Immature natural killer cell (primary cell): ENCODE measurements at places on chromosomes 5 and 9.

- no peak for DNase-seq
Observed at GRCh38 chr9:23050548-23050947, 603.9 kb downstream of the DMRTA1 start.

GRCh38 chr9:20480249-20480648 is 142.1 kb downstream of the MLLT3 start:
- no peak for DNase-seq

DNA sequence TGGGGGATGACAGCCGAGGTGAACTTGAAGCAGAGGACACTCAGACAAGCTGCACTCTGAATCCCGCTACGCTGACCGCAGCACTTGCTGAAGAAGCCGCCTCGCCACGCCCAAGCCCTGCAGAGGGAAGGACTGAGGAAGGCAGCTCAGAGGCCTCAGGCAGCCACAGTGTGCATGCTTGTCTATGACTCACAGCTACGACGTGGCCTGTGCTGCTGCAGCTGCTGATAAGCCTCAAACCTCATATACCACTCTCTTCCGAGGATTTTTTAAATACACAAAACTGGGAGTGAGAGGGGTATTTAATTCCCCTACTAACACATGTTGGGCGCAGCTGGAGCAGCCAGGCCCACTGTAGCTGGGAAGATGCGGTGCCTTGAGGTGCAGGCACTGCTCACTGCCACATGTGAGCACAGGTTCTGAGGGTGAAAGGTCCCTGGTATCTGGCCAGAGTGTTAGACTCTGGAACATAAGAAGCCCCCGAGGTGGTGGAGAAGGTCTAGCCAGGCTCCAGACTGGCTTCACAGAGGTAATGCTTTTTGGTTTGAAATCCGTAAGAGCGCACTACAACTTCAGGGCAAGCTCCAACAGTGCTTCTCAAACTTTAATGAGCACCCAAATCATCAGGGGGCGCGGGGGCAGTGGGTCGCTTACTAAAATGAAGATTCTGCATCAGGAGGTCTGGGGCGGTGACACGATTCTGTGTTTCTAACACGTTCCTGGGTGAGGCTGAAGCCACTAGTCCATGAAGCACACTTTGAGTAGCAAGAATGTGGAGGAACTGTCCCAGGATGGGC is 196.8 kb downstream of the AUH start:
- peak; percentile 78 for DNase-seq

- DNase-seq, result no peak
Observed at GRCh38 chr5:54659700-54660131, 142.2 kb downstream of the SNX18 start.

DNA sequence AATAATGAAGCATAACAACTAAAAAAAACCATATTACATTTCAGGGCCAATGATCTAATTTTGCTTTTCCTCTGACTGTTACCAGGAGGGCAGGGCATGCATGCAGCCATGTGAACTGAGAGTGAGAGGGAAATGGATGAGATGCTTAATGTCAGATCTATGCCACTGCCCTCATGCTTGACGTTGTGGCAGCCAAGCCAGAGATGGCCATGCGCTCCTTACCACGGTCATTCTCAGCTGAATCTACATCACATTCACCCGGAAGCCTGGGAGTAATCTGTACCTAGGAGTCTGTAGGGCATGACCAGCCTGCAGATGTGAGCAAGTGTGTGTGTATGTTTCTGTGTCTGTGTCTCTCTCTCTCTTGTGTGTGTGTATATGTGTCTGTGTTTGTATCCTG is 183.7 kb downstream of the KDM4C start:
- DNase-seq, result no peak

- no peak for DNase-seq
Observed at GRCh38 chr9:38294220-38294960, 98.1 kb upstream of the ALDH1B1 start.

DNA sequence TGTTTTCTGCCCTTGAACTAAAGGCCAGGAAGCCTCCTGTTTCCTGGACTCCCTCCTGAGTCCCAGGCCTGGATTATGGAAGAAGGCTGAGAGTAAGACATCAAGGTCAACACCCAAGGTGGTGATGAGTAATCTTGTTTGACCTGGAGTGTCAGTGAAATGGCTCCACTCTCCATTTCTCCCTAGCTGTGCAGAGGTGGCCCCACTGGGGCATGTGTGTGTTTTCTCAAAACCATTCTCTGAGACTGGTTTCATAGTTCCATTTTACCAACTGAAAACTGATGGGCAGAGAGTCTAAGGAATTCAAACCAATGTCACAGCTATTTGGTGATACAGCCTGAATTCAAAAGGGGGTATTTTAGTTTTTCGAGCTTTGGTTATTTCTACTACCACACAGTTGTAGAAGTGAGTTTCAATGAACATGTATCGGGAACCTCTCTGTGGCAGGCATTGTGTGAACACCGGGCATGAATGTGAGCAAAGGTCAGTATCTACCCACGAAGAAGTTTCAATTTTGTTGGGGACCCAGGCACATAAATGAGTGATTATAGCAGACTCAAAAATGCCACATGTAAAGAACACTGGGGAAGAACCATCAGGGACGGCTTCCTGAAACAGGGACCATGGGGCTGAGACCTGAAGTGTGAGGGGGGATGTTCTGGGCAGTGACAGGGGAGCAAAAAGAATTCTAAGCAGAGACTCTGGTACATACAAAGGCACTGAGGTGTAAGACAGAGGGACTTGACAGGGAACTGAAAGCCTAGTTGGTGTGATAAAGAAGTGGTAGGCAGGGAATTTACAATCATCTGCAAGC is 269.6 kb upstream of the KLF4 start:
- DNase-seq, result no peak

DNA sequence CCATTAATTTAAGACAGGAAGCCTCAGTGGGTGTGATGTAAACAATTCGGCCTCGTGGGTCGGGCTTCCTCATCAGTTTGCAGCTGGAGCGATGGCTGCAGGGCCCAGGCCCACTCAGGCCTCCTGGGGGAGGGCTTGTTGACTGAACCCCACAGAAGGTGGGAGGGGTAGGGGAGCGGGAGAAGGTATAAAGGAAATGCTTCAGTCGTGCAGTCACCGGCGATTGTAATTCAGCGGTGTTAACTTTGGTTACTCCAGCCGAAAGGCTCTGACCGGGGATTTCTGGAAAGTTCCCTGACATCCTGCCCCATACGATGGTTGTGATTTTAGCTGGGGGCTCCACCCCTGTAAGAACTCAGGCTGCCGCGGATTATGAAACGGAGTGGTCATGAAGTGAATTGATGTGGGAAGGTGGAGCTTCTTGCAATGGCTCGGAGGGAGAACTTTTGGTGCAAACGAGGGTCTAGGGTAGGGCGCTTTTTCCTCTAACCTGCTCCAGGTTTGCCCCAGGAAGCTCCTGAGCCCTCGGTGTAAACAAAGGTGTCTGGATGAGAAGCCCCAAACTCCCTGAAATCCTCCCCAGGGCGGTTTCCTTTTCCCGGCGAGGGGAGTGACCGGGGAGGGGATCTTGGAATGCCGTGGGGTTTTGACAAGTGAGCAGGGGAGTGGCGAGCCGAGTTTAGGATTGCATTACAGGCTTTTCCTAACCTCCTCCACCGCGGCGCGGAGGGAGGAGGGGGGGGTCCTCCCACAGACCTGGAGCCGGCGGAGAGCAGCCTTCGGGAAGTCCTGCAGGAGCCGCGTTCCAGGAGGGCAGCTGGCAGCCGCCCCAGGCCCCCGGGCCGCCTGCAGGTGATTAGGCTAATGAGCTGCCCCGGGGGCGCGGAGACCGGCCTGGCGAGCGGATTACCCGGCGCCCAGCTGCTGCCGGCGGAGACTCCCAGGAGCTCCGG is 215.5 kb downstream of the PDZD2 start:
- no peak for DNase-seq

DNA sequence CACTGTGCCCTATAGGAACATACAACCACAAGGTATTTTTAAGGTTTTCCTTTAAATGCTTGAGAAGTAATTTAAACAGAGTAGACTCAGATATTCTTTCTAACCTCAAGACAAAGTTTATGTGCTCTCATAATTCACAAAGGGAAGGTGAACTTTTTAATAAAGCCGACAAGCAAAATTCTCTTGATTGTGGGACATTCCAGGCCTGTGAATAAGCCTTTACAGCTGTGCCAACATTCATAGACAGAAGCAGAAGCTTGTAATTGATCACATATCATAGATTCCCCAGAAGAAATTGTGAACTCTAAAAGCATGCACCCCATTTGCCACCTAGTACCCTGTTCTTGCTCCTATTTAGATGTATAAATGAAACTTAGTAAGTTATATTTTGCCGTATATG is 1107.8 kb upstream of the SEMA6A start:
- DNase-seq, result no peak

DNA sequence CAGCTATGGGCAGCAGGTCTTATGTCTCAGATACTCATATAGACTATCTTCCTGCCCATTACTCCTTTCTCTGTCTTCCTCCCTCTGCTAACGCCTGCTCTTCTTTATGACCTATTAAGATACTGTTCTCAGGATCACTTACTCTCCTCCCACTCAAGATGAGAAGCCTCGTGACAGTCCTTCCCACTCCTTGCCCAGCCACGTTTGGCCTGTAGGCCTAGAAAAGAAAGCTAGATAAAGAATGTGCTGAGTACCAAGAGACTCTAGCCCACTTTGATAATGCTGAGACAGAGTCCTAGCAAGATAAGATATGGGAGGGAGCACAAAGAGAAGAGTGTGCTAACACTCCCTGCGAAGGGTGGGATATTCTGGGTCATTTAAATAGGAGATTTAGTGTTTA is 6.8 kb upstream of the DENND4C start:
- no peak for DNase-seq

- no peak for DNase-seq
Observed at GRCh38 chr9:22622815-22623214, 176.2 kb downstream of the DMRTA1 start.

DNA sequence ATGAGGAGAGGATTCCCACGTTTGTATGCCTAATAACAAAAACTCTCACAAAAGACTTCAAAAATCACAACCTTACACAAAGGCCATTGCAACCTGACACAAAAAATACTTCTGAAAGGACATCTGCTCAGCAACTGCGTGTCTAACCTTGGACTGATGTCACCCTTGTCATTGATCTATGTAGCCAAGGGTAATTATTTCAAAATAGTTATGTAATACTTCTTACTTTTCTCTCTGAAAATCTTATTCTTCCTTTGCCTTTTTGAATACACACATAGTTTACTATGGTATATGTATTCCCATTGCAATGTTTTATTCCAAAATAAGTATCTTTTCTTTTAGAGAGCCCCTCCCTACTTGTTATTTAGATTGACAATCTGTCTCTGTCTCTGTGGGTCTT is 355.3 kb downstream of the MSX2 start:
- no peak for DNase-seq

DNA sequence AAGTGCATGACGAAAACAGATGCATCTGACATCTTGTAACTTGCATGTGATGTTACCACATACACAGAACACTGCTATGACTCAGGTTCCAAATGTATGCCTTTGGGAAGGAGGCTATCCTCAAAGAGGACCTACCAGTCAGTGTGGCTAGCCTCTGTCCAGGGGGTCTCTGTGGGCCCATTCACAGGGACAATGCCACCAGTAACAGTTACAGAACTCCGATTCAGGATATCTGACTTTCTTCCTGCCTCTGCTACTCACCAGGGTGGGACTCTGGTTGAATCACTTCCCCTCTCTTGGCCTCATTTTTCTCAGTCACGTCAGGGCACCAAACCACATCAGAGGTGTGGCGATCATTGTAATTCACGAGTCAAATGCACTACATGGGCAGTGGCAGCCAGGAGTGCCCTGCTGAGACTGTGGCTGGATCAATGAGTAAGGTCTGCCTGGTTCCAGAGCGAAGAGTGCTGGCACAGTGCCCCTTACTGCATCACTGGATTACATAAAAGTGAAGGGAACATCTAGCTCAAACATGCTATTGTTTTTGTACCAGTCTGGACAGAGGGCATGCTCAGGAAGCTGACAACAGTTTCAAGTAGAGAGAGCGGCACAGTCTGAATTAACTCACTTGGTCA is 13.2 kb downstream of the ATOX1 start:
- DNase-seq, result peak; percentile 86

DNA sequence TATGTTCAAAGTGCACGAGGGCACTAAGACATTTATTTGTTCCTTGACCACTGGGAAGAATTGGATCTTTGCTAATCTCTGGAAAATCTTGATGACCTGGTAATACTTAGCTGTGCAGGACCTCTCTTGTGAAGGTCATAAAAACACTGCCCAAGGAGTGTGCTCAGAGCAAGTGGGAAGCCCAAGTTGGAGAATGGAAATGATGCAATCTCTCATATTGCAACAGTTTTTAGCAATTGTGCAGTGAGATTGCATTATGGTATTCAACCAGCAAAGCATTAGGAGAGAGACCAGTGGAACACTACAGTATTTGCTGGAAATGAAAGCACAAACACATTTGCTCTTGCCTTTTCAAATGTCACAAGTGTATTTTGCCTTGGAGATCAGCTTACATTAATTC is 34.5 kb downstream of the TXNDC8 start:
- DNase-seq, result no peak

GRCh38 chr5:122029818-122030217 is 48.2 kb downstream of the LOX start:
- no peak for DNase-seq

GRCh38 chr9:16869131-16869881 is 1.2 kb downstream of the BNC2 start:
- DNase-seq, result peak; percentile 20

GRCh38 chr5:74188351-74189105 is 452.0 kb downstream of the ENC1 start:
- DNase-seq, result no peak

GRCh38 chr5:52015760-52016159 is 632.5 kb downstream of the ISL1 start:
- no peak for DNase-seq

DNA sequence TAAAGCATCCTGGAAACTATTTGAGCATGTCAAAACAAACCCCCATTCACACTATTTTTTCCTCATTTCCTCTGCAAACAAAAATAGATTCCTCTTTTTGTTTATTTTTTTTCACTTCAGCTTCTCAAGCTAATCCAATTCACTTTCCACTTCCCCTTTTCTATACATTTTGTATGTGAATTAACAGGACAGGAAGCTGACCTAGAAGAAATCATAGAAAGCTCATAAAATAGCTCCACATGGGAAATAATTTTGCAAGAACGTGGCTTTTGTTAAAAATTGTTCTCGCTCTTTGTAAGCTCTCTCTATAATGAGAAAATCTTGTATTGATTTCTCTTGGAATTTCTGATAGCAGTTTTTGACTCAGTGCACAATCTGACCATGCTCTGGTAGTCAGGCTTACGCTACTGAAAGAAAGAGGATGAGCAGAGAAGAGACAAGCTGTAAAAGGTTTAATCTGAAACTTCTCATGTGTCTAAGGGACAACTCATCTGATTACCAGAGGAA is 215.8 kb downstream of the ADAMTS12 start:
- no peak for DNase-seq

DNA sequence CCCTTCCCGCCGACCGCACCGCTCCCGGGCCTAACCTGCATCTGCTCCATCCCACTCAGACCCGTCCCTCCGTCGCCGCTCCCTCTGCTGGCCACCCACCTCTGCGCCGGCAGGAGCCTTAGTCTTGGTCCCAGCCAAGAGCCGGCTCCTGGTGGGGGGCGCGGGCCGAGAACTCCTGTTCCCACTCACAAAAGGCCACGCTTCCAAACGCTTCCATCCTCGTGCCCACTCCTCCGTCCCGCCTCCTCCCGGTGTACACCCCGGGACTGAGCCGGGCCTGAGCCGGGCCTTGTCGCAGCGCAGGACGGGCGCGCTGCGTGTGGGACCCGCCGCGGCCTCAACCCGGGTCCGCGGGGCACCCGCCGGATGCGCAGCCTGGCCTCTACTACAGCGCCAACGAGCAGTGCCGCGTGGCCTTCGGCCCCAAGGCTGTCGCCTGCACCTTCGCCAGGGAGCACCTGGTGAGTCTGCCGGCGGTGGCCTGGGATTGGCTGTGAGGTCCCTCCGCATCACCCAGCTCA is 7.5 kb downstream of the ADAMTS13 start:
- no peak for DNase-seq
